Stimulated activated CD8-positive, alpha-beta memory T cell treated with anti-CD3 and anti-CD28 coated beads, Interleukin-4, amount 100 ng/mL, for 1 hour (primary cell): ENCODE measurements at places on chromosomes 3 and 15.

DNA sequence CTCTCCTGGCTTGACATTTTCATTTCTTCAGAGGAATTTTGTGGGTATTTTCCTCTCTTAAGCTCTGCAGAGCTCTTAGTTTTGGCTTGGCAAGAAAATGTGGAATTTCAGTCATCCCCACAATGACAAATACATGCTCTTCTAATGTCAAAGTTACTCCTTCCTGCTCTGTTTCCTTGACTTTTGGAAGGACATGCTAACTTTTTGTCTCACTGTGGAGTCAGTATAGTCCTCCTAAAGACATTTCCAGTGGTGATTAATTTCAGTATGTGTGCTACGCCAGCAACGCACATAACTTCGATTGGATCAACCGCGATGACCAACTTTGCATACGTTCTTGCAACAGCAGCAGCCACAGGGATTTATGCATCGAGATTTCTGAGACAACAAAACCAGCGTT is 13.3 kb downstream of the EBLN2 start:
- DNase-seq, result no peak

GRCh38 chr3:123605789-123606234 is 21.0 kb upstream of the HACD2 start:
- no peak for DNase-seq

- DNase-seq, result no peak
Observed at GRCh38 chr15:76114561-76114960, 54.8 kb downstream of the TMEM266 start.

DNA sequence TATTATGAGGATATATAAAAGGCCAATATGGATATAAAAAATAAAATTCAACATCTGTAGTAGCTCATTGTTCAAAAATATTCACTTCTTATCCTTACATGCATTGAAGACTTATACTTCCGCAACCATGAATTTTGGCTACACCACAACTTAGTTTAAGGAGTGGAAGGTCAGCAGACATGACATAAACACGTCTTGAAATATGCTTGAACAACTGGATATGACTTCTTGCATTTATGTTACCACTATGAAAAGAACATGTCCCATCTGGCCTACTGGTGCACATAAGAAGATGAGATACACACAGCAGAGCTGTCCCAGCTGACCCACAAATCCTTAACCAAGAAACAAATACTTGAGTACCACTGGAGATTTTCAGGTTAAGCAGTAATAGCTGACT is 52.1 kb downstream of the MYO9A start:
- no peak for DNase-seq

- no peak for DNase-seq
Observed at GRCh38 chr15:35748105-35748504, 202.1 kb upstream of the DPH6 start.
